ENCODE measurements at places on chromosomes 5 and 9.

DNA sequence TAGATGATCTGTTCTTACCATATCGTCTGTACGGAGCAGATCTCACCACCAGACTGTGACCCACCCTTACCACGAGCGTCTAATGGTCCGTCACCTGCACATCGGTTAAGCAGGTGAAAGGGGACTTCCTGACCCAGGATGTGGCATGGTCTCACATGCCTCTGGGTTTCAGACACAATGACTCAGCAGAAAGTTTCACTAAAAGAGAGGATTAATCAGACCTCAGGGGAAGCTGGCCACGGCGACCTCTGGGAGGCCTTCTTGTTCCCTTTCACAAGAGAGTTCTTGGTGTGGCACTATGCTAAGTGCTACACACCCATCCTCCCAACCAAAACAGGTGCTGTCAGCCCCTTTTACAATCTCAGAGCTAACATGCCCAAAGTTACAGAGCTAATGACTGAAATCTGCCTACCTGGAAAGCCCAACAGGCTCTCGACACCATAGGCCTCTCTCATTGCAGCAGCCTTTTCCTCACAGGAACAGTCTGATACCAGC lies 41.6 kb downstream of the ADAMTS12 start:
- DNase-seq: no peak

- DNase-seq: no peak
These were observed 14.2 kb downstream of the SPARC start for GRCh38 chr5:151672516-151672915.

DNA sequence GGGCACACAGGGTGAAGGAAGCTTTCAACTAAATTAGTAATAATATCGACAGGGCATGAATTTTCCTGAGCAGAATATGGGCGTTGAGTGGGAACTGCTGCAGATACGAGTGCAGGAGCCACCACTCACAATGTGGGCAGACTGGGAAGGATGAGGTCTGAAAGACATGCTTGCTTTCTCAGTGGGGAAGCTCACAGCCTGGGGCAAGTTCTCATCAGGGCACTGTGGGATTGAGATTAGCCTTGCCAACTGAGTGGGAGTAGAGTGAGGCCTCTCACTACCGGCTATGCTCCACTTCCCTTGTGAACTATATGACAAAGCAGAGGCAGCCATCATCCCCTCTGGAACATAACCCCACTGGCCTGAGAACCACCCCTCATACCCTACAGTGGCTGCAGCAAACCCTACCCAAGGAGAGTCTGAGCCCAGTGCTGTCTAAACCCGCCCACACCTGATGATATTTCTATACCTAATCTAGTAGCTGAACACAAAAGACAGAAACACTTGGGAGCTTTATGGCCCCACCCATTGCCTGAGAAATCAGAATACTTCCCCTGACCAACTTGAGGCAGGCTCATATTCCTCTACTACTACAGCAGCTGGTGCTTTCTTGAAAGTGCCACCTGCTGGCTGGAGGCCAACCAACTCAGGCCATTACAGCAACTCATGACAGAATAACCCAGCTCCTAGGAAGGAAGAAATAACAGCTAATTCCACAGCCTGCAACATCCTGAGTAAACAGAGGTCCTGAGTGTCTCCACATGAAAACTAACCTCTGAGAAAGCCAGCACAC lies 173.7 kb upstream of the SPEF2 start:
- DNase-seq: peak; percentile 14

DNA sequence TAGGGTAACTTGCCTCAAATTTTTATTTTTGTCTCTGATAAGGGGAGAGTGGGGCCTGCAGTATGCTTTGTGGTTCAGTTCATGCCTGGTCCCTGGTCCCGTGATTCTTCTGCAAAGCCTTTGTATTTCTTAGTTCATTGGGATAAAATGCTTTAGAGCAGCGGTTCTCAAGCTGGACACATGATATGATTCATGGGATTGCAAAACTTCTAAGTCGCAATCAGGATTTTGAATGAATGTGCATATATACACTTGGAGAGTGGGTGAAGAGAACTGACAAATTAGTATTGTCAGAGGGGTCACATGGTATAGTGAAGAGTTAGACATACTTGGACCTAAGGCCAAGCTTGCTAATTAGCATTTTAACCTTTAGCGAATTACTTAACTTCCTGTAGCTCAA lies 265.4 kb upstream of the KLF9 start:
- no peak for DNase-seq

GRCh38 chr9:108213511-108213910 lies 642.3 kb downstream of the ACTL7B start:
- no peak for DNase-seq

GRCh38 chr5:173486355-173487225 lies 129.9 kb downstream of the BOD1 start:
- no peak for DNase-seq

DNA sequence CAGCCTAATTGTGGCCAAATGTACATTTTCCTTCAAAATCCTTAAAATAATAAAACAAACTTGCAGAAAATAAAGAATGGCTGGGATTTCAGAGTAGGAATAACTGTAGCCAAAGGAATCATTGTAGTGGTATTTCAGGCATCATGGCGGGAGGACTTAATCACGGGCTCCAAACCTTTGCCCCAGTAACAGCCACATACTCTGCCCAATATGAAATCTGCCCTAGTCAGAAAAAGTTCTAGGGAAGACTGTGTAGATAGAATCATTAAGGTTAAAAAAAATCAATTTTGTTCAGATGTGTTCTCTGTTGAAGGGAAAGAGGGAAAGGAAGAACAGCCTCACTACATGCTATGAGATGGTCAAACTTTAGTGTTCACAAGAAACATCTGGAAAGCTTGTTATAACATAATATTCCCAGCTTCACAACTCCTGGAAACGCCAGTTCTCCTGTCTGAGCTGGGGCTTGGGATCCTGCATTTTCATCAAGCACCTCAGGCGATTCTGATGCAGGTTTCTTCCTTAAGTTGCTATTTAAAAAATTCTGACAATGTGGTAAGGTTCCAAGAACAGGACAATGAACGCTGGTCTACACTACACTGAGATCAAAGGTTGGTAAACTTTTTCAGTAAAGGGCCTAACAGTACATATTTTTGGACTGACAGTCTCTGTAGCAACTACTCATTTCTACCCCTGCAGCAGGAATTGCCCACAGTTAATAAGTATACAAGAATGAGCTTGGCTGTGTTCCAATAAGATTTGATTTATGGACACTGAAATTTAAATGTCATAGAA lies 87.9 kb downstream of the CEMIP2 start:
- DNase-seq: no peak

DNA sequence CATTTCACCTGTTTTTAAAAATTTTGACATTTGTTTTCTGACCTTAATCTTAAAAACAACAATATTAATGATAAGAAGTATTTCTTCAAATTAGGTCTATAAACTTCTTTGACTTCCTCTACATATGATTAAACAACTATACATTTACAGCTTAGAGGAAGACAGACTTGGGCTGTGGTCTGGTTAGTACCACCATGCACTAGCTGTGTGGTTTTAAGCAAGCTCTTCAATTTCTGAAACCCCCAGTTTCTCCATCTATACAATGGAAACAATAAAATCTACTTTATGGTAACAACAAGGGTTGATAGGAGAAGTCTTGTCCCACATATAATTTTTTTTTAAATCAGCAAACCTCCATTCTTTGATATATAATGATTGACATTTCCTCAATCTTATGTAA lies 15.7 kb downstream of the ANKDD1B start:
- DNase-seq: no peak

DNA sequence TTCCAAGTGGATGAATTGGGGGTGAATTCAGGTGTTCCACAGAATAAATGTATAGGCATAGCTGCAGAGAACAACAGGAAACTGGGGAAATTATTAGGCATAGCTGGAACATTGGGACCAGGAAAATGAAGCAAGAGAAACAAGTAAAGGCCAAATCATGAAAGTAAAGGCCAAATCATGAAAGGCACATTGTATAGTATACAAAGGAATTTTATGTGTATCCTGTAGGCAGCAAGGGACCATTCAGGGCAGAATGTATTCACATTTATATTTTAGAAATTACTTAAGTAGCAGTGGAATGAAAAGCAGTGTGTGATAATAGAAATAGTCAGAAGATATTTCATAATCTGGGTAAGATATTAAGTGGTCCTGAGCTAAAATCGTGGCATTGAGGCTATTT lies 127.3 kb upstream of the GRHPR start:
- no peak for DNase-seq

DNA sequence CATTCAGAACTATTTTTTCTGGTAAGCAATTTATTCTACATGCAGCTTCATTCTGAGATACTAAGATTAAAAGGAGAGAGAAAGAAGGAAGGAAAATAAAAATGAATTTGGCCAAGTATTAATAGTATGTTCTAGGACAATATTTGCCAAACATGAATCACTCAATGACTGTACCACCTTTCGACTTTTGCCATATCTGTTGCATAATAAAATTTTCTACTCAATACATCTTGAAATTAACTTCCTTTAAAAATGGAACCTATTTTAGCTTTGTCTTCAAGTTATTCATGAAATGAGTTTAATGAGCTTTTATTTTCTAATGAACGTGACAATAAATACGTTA lies 111.8 kb downstream of the MARCHF3 start:
- DNase-seq: no peak

DNA sequence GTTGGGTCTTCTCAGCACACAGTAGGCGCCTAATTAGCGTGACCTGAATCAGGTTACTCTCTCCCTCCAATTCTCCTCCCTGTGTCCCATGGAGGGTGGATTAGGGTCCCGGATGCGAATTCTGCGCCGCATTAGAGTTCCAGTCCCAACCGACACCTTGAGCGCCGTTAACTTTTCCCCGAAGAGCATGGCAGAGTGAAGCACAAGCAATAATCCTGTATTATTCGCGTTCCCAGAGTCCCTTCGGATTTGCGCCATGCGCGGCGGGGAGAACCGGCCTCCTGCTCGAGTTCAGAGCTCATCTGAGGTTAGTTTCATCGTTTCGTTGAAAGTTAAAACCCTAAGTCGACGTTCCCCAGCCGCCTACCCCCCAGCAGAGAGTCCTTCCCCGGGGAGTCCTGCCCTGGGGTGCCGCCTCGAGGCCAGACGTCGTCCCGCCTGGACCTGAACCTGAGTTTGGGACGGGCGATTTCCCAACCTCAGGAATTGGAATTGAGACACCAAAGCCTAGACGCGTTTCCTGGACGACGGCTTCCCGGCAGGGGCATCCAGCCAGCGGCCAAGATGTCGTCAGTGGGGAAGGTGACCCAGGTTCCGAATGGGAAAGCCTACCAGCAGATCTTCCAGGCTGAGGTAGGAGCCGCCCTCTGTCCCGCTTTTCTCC lies at the start of gene CCDC180:
TSS of gene CCDC180 (plus strand) at position 160 of the 664 bp plus-strand sequence. CDS start at position 565, 405 bp downstream.
- DNase-seq: no peak

DNA sequence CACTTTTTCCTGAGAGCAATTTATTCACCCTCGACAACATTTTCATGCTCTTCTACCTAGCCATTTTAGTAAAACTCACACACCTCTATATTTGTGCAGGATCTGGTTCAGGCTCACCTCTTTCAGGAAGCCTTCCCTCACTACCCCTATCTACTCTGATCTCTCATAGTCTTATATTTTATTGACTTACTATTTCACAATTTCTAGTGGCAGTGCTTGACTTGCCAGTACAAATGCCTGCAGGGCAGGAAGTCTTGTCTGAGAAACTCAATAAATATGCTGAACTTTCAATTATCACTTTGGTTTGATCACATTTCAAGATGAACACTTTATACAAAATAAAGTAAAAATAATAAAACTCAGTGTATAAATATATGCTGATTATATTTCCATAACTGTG lies 226.8 kb downstream of the CETN3 start:
- DNase-seq: no peak

- no peak for DNase-seq
These were observed 607 bp upstream of the HNRNPAB start for GRCh38 chr5:178203670-178204181.

DNA sequence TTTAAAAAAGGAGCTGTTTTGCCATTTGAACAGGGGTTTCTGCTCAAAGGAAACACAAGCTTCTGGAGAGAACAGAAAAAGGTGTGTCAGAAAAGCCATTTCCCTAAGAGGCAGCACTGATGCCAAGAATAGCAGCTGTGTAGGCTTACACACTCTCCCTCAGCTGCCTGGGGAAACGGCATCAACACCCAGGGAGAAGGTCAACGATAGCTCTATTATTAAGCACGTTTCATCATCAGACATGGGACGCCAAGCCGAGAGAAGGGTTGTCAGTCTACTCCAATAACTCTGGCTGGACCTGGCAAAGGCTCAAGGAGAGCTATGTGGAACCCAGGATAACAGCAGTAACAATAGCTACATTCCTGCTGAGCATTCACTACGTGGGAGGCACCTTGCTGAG lies 314.2 kb downstream of the CDK5RAP2 start:
- DNase-seq: no peak

GRCh38 chr5:6572825-6573380 lies 59.9 kb downstream of the NSUN2 start:
- DNase-seq: no peak

DNA sequence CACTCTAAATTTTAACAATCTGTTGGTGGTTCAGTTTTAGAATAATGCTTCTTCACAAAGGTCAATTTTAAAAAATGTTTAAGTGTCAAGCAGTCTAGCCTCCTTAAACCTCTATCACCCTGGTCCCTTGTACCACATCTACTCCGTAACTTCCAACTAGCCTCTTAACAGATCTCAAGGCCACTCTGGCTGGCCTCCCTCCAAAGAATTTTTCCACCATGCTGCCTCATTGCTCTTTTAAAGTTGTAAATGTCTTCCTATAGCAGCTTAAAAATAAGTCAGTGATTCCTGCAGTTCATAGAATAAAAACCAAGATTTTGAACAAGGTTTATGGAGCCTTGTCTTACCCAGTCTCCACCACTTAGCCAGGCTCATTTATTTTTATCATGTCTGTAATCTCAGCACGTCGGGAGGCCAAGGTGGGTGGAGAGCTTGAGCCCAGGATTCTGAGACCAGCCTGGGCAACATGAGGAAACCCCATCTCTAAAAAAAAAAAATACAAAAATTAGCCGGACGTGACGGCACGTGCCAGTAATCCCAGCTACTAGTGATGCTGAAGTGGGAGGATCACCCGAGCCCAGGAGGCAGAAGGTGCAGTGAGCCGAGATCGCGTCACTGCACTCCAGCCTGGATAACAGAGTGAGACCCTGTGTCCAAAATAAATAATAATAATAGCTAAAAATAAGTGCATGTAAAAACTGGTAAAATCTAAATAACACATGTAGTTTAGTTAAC lies 924.9 kb upstream of the DMAC1 start:
- no peak for DNase-seq

- no peak for DNase-seq
These were observed 63.1 kb downstream of the GNAQ start for GRCh38 chr9:77968506-77968905.

- peak; percentile 20 for DNase-seq
These were observed at the start of gene FGF18 for GRCh38 chr5:171418982-171419687. TSS of gene FGF18 (plus strand) at chr5:171419647. CDS start at chr5:171420200, 553 bp downstream.

- no peak for DNase-seq
These were observed 32.0 kb downstream of the TBCA start for GRCh38 chr5:77744116-77744515.

Data from transverse colon (tissue), 4 donors.